ENCODE measurements at places on chromosomes 1 and 21.

- DNase-seq: peak; percentile 15
Observed at GRCh38 chr1:35642471-35642955, 1.2 kb upstream of the PSMB2 start.

- no peak for DNase-seq
Observed at GRCh38 chr1:246068217-246068512, 438.9 kb downstream of the SMYD3 start.

DNA sequence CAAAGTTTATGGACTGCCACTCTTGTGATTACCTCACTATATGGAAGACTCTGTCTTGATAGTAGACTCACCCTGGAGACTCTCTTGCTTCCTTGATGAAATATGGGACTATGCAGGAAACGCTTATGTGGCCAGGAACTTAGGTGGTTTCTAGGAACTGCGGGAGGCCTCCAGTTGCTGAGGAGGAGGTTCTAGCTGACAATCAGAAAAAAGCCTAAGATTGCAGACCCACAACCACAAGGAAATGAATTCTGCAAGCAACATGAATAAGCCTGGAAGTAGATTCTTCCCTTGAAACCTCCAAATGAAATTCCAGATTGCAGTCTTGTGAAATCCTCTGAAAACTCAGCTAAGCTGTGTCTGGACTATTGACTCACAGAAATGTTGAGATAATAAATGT, 88.9 kb upstream of the COL11A1 start:
- no peak for DNase-seq

DNA sequence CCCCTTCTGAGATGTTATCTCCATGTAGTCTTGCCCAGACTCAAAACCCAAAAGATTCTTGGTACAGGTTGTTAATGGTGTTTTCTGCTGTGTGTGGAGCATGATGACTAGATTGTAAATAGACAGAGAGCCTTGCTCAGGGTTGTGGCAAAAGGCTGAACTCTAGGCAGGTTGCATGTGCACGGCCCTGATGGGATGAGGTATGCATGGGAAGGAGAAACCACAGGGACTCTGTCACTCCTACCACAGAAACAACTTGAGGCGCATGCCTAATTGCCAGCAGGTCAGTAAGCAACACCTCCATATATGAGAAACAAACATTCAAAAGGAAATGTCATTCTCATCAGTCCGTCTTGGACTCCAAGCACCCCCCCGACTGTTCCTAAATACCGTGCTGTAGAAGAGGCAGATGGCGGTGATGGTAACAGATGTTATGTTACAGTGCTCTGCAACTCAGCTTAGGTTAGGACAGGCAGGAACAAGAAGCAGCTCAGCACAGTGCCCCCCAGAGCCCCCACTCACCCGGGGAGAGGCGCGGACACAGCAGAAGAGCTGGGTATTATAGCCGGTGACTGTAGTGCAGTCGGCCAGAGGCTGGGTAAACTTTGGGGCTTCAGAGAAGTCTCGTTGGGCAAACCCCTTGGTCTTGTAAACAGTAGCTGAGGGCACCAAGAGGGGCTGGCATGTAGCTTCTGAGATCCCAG, 10.9 kb downstream of the MYBPHL start:
- DNase-seq: no peak

- no peak for DNase-seq
Observed at GRCh38 chr1:235720544-235720943, 71.0 kb upstream of the GNG4 start.

- no peak for DNase-seq
Observed at GRCh38 chr1:180101411-180101810, 53.3 kb upstream of the QSOX1 start.

- no peak for DNase-seq
Observed at GRCh38 chr21:46439906-46440305, 18.8 kb upstream of the DIP2A start.

- DNase-seq: no peak
Observed at GRCh38 chr21:42296501-42296900, 18.7 kb downstream of the TFF3 start.

DNA sequence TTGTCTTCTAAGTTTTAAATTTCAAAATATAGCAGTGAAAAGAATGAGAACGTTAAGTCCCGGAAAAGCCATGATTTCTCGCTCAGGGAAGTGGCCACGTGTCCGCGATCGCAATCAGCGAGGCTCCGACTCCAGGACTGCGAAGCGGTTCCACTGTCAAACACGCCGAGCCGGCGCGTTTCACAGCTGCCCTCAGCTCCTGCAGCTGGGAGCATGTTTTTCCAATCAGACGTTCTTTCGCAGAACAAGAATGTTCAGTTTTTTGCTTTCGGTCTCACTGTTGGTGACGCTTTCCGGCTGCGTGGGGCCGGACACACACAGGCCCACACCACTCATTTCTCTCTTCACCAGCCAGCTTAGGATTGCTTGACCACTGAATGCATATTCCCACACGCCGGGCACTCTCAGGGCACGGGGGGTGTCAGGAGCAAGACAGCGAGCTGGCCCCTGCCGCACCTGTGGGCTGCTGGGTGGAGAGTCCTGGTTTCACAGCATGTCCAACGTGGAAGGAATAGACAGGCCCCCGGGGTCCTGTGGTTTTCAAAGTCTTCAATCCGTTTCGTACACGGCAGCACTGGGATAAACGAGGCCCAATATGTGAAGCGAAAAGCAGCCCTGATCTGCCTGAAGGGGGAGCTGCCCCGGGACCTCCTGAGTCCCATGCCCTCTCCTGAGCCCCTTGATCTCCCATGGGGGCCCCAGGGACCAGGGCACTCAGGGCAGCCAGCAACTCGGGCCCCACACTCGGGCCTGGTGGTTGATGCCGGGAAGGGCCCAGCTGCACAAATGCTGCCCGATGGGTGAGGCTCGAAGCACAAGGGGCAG, 47.3 kb upstream of the COL18A1 start:
- no peak for DNase-seq

GRCh38 chr1:169884634-169885033, 9.1 kb downstream of the SCYL3 start:
- DNase-seq: no peak

- no peak for DNase-seq
Observed at GRCh38 chr1:117014209-117014608, 12.6 kb downstream of the CD101 start.

DNA sequence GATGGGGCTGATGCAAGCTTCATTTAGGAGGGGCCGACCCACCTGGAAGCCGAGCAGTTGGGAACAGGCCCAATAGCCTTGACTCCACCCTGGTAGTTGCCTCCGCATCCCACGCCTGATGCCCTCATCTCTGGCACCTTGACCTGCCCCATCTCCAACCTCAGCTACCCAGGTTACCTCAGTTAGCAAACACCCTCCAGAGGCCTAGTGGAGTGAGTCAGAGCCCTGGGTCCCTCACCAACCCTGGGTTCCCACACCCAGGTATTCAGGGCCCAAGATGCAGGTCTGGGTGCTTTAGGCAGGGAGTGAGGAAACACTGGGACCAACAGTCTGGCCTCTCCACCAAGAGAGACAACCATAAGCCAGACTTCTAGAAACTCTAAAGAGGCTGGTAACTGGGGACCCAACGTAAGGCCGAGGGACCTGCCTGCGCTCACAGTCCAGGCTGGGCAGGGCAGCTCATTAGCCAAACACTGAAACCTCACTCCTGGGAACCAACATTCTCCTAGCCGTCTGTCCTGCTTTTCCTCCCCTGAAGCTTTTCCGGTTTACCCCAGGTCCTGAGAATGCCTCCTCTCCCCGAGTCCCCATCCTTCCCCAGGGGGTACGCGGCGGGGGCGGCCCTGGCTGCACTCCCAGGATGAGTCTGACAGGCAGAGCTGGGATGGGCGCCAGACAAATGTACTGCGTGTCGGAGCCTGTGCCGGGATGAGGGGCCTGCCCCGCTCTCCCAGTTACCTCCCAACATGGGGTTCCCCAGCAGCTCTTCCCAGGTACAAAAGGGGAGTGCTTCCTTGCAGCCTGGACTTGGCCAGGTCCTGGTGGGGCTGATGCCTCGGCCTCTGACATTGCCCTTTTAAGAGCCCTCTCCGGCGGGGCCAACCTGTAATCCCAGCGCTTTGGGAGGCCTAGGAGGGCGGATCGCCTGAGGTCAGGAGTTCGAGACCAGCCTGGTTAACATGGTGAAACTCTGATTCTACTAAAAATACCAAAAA, 8.9 kb upstream of the CELSR2 start:
- DNase-seq: peak; percentile 78

- DNase-seq: no peak
Observed at GRCh38 chr1:91764471-91765115, 121.4 kb downstream of the TGFBR3 start.

GRCh38 chr1:11691302-11691914, at the start of gene DRAXIN:
Gene DRAXIN, plus strand, starts transcription at chr1:11691710. Its CDS starts 14,549 bp downstream, at chr1:11706259.
- no peak for DNase-seq

DNA sequence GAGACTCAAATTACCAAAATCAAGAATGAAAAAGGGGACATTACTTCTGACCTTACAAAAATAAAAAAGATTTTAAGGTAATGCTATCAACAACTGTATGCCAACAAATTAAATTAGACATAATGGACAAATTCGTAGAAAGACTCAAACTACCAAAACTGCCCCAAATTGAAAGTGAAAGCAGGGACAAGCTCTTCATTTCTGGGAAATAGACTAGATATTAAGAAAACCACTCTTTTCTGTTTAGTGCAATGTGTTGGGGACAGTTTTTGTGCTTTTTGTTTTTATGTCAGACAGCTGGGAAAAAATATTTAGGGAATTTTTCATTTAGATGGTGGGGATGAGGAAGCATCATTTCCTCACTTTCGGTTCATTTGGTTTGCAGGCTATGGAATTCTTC, 4.9 kb upstream of the GBP1 start:
- no peak for DNase-seq

DNA sequence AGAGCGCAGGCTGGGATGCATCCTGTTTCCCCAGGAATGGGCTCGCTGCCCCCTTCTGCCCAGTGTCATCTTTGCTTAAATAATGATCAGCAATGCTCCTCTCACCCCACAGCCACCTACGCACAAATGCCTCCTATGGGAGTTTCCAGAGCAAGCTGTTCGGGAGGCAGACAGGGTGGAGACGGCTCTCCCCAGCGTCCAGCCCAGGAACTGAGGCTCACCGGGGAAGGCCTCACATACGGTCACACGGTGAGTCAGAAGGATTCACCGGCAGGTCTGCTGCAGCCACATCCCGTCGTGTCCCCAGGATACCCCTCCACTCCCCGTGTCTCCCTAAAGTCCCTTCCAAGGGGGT, 40.3 kb upstream of the RUNX3 start:
- DNase-seq: no peak

Data from body of pancreas (tissue), 4 donors.